Activated B cell treated with CpG ODN at 0.5 μM for 24 hours (primary cell): ENCODE measurements at places on chromosomes 11 and 22. TPM values are rescaled to one million over a fixed set of nuclear protein-coding genes. Genes with fewer than 3 reads are reported as not detected.

GRCh38 chr11:112903340-112903739 is 57.9 kb upstream of the NCAM1 start:
- DNase-seq: no peak

DNA sequence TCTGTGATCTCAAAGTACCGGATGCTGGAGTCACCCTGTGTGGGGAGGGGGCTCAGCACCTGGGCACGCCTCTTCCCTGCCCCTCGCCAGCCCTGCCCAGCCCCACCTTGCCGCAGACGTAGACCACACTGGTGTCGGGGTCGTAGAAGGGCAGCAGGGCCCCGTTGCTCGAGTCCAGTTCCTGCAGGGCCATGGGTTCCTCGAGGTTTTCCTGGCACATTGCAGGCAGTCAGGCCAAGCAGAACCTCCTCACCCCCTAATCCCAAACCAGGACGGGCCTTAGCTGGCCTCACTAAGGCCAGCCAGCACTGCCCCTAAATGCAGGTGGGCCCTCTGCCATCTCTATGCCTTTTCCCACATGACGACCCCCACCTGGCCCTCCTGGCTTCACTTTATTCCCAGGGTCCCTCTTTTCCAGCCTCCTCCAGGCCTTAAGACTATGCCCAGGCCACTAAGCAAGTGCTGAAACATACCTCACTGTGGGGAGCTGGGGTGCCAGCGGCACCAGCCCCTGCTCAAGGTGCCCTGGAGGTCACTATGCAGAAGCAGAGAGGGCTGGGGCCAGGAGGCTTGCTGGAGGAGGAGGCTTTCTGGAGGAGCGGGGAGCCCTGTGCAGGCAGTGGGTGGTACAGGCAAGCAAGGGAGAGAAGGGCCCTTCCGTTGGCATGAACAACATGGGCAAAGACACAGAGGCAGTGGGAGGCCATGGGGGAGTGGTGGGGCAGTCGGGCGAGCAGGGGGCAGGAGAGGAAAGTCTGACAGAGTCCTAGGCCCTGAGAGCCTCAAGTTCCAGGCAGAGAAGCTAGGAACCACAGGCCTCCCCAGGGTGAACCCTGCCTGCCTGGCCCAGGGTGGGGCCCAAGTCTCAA is 2.8 kb downstream of the CORO1B start:
- DNase-seq: peak; percentile 39

DNA sequence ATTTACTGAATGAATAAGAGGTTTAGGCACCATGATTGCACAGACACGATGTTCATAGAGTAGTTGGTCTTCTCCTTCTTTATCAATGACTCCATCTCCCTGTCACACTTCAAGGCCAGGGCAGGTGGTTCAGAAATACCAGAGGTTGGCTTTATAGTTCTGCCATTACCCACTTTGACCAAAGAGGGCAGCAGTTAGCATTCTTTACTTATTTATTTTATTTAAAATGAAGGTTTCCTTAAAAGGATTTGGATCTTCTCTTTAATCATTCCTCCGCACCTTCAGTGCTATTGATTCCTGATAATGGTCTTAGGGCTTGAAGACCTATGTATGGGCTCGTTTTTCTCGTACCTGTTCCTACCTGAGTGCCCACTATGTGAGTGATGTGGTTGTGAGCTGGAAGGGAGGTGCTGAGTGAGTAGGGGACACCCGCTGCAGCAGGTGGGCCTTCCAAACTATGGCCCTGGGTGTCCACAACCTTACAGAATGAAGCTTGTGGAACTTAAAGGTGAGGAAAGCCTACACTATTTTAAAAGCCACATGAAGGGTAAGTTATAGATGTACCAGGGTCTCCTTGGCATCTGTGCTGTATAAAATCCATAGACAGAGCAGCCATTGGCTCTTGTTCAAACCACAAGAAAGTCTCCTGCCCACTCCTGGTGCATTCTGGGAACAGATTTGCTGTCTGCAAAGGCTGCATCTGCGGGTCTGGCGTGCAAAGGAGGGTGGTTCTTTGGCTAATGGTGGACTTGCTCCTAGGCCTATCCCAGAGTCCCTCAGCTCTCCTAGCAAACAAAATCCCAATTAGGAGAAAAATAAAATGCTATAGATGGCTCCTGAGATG is 35.0 kb downstream of the TIMP3 start:
- DNase-seq: no peak

GRCh38 chr11:134727204-134727603 is 315.2 kb upstream of the B3GAT1 start:
- no peak for DNase-seq

DNA sequence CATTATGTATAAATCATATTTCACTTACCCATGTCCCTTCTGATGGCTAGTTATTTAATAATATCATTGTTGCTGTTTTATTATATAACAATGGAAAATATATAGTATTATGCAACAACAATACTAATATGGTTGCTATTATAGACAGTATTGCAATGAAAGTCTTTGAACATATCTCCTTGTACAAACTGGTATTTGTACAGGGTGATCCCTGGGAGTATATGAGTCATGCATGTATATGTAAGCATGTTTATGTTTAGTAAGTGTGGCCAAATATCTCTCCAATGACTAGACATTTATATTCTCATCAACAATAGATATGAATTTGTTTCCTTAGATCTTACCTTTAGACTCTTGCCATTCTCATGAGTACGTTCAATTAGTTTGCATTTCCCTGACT is 55.9 kb downstream of the KCNC1 start:
- no peak for DNase-seq

- no peak for DNase-seq
These were observed 63.0 kb downstream of the RELT start for GRCh38 chr11:73439002-73439843.

The OR56A1 gene
- total RNA-seq: not detected in 2 replicates

The CARD18 gene
- not detected in 2 replicates for total RNA-seq

The RIMBP3B gene
- 0.16 and 0.42 TPM in 2 replicates for total RNA-seq
